ENCODE measurements at places on chromosomes 16 and 17.

GRCh38 chr16:27363797-27364196 is 38.2 kb upstream of the IL21R start:
- no peak for DNase-seq

- DNase-seq = no peak
These were observed 4.0 kb downstream of the NOG start for GRCh38 chr17:56597495-56597990.

DNA sequence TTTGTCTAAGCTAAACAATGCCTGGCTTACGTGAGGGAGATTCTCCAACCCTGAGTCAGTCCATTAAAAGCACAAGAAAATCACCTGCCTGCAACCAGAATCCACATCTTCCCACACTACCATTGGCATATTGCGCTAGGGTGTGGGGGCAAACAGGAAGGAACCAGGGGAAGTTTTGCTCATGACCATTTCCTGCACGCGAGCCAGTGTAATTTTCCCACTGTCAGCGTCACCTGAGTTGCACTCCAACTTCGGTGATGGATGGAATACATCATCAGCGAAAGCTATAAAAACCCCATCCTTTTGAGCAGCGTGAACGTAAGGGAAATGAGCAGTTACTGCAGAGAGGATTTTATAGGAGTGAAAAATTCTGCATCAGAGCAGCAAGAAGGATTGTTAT is 167.9 kb upstream of the NOL11 start:
- DNase-seq = no peak

DNA sequence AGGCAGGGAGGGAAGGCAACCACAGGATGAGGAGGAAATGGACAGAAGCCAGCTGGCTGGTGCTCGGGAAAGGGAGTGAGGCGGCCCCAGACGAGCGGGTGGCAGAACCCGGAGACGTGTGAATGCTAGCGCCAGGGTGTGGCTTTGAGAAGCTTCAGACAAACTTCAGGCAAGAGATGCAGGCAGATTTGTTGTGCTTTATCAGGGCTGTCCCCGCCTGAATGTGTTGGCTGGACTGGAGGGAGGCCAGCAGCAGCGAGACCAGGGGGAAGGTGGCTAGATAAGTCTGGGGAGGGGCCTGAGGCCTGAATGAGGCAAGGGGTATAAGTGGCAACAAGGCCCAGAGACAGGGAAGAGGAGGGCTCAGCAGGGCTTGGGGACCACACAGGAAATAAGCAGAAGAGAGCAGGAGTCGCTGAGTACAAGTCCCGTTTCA is 22.0 kb downstream of the CAMKK1 start:
- DNase-seq = no peak

DNA sequence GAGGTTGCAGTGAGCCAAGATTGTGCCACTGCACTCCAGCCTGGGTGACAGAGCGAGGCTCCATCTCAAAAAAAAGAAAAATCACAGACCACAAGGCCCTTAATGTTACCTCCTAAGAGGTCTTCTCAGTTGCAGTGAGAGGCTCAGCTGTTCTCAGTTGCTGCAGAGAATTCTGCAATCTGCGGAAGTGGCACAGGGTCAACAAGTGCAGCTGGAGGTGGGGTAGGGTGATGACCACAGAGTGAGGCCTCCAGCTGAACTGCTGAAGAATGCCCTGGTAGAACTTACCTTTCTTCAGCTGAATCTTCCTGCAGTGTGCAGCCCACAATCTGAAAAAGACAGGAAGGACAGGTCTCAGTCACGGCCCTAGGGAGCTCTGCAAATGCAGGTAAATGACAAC is 26.3 kb downstream of the CNTNAP1 start:
- no peak for DNase-seq

- no peak for DNase-seq
These were observed 539 bp upstream of the CKLF start for GRCh38 chr16:66551788-66552285.

- no peak for DNase-seq
These were observed 18.9 kb downstream of the KIAA0513 start for GRCh38 chr16:85046472-85046916.

GRCh38 chr17:62627904-62628633 is 599 bp downstream of the MRC2 start:
- no peak for DNase-seq

DNA sequence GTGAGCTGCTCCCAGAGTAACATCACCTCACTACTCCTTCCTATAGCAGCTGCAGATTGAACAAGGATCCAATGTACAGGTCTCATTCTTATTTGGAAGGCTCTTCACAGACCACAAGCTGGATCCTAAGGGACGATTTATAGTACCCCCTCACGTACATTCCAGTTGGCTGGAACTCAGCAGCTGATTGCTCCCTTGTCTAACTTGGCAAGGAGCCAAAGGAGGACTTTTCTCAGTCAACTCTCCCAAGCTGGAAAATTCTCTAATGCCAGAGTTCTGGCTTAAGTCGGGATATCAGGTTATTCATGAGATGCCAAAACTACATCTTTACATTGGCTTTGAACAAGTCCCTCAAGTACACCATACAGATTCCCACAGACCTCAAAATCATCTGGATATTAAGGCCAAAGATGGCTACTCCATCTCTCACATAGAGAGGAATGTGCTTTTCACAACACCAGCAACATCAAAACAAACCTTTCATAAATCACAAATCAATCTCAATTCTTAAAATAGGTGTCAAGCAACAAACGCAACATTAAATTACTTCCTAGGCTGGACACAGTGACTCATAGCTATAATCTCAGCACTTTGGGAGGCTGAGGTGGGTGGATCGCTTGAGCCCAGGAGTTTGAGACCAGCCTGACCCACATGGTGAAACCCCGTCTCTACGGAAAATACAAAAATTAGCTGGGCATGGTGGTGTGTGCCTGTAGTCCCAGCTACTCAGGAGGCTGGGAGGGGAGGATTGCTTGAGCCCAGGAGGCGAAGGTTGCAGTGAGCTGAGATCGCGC is 39.3 kb downstream of the SMG6 start:
- DNase-seq = no peak

DNA sequence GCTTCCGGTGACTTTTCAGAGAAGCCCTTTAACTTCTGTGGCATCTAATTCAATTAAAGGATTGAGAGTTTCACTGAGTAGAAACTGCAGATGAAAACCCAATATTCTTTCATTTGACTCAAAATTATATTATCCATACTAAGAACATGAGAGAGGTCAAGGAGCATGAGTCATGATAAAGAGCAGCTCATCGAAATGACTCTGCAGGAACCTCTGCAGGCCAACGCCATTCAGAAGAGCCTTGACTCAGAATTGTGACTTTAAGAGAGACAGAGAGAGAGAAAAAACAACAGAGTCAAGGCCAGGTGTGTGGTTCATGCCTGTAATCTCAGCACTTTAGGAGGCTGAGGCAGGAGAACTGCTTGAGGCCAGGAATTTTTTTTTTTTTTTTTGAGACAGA is 417.2 kb upstream of the XYLT1 start:
- no peak for DNase-seq

GRCh38 chr17:10875430-10875851 is 37.6 kb upstream of the PIRT start:
- DNase-seq = no peak

- no peak for DNase-seq
These were observed at the start of gene CLDN7 for GRCh38 chr17:7262192-7262934. TSS of gene CLDN7 (minus strand) at chr17:7262478. CDS start at chr17:7262043, 435 bp downstream.

GRCh38 chr17:57551321-57552079 is 193.6 kb downstream of the CCDC182 start:
- DNase-seq = no peak

DNA sequence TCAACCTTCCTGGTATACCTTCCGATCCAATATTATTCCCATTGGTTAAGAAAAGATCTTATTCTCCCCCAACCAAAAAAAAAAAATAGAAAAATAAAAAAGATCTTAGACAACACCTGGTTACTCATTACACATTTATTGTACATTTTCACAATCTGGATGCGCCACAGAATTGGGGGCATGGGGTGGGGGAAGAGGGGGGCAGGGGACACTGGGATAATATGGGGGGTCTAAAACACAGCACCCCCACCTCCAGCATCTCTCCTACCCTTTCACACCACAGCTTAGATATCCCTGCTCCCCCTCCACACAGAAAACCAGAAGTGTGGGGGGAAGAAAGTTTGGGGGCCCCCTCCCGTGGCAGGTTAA is 3.7 kb downstream of the VAMP2 start:
- DNase-seq = no peak

DNA sequence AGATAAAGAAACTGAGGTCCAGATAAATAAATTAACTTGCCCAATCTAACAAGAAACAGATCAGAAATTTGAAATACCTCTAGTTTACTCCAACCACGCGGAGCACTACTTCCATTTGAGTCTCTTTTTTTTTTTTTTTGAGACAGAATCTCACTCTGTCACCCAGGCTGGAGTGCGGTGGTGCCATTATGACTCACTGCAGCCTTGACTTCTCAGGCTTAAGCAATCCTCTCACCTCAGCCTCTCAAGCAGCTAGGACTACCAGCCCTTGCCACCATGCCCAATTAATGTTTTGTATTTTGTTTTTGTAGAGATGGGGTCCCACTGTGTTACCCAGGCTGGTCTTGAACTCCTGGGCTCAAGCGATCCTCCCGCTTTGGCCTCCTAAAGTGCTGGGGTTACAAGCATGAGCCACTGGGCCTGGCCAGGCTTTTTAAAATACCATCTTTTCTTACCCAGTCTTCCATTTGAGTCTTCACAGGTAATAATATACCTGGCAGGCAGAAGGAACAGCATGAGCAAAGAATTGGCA is 3.3 kb upstream of the NACA2 start:
- DNase-seq = no peak

DNA sequence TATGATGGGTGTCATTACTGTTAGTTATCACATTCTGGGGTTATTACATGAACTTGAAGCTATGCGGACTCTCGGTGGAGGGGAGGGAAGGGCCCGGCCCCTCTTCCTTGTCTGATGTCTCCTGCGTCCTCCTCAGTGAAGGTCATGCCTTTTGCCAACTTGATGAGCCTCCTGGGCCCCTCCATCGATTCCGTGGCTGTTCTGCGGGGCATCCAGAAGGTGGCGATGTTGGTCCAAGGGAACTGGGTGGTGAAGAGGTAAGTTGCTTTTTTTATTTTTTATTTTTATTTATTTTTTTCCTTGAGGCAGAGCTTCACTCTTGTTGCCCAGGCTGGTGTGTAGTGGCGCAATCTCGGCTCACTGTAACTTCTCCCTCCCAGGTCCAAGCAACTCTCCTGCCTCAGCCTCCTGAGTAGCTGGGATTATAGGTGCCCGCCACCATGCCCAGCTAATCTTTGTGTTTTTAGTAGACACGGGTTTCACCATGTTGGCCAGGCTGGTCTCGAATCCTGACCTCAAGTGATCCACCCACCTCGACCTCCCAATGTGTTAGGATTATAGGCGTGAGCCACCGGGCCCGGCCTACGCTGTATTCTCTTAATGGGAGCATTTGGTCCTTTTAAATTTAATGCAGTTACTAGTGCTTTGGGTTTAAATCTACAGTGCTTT is 21.6 kb downstream of the POLR3E start:
- peak; percentile 41 for DNase-seq

- DNase-seq = no peak
These were observed 143.1 kb downstream of the CDH13 start for GRCh38 chr16:82769845-82770244.

DNA sequence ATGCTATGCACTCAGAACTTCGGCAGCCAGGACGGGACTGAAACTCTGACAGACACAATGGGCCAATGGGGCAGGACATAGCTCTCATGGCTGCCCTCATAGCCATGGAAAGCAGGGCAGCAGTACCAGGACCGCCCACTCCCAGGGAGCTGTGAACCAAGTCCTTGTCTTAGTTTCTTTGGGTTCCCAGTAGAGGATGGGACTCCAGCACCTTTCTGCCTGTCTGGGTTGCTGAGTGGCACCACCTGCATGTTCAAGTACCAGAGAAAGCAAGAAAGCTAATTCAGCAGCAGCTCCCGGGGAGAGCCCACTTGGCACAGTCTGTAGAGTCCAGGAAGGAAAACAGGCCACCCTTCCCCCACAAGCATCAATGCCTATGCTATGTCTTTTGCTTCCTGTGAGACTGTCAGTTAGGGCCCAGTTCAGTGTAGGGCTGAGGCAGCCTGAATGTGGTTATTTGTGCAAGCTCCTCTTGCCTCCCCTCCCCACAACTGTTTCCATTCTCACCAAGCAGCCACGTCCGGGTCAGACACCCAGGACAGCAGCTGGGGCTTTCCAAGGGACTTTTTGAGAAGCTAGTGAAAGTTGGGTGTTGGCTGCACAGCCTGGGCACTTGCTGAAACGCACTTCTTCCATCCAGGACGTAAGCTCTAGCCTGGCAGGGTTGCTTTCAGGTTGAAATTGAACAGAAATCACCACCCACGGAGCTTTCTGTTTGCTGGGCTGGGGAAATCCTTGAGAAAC is 7.8 kb downstream of the SUPT4H1 start:
- DNase-seq = peak; percentile 82

DNA sequence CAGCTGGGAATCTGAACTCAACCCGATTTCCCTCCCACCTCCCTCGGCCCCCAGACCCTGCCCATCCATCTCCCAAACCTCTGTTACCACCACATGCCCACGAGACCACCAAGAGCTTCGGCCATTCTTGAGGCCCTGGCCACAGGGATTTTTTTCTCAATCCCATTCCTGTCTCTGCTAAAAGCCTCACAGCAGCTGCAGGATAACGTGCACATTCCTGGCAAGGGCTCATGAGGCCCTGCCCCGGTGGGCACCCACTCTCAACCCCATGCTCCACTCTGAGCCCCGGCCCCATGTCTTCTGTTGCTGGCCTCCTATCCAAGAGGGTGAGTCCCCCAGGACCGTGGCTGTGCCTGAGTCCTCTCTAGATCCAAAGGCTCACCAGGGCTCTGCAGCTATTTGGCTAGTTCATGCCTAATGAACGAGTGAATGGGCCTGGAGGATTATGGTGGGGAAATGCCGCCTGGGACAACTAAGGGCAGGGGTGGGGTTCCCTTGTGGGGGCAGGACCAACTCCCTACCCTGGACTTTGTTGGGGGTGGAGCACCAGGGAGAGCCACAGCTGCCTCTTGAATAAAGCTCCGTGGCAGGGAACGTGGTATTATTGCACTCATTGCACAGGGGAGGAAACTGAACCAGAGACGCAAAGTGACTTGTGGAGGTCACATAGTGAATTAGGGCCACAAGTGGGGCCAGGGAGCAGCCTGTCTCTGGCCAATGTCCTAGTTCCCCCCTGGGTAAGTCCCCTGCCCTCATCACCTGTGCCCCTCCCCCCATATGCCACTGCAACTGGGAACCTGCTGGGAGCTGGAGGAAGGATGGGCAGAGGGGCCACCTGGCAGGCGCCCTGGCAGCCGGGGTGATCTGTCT is 113.8 kb upstream of the SMURF2 start:
- no peak for DNase-seq

DNA sequence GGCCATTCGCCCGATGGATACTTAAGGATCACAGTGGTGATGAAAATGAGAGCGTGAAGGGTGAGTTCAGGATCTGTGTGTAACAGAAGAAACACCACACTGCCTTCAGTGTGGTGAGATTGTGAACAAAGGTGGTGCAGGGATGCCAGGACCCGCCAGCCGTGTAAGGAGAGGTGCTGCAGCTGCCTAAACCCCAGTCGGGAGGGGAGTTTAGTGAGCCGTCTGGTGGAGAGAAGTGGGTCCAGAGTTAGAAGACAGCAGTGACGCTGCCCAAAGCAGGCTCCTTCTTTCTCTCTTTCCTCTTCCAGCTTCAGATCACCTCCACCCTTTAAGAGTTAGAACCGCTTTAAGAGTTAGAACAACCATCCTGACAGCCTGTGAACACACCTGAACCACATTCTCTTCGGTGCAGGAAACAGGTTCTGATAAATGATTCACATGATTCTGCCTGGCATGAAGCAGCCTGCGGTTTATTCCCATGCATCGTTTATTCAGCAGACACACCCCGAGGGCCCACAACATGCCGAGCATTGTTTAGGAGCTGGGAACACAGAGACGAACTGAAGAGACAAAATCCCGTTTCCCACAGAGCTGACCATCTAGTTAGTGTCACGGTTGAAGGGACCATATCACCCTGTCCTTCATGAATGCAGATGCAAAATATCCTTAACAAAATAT is 84.0 kb upstream of the DNAH17 start:
- DNase-seq = no peak

Data from activated CD4-positive, alpha-beta T cell treated with anti-CD3 and anti-CD28 coated beads for 1 hour (primary cell).